ENCODE measurements at places on chromosomes 5 and 9.

DNA sequence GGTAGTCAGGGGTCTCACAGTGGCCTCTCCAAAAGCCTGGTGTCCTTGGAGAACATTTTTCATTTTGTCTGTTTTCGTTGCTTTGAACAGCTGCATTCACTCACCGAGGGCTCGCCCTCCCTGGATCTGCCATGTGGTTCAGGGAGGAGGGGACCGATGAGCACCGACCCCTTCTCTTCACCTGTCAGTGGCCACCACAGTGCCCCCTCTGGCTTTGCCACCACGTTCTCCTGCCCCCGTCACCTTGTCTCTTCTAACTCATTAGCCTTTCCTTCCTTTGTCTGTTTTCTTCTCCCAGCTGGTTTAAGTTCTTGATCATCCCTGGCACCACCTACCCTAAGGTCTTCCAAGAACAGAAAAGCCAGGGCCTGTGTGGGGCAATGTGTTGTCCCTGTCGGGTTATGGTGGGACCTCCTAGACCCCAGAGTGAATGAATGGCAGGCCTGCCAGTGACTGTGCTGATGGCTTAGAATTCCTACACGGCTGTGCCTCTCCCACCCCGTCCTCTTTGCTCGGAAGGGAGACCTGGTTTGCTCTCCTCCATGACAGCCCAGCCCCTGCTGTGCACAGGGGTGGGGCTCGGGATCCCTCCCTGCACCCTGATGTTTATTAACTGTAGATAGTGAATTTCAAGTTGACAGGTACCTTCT lies 90.0 kb downstream of the ANKRD33B start:
- no peak for DNase-seq

GRCh38 chr5:97923997-97924396 lies 741.0 kb upstream of the RIOK2 start:
- DNase-seq: no peak

DNA sequence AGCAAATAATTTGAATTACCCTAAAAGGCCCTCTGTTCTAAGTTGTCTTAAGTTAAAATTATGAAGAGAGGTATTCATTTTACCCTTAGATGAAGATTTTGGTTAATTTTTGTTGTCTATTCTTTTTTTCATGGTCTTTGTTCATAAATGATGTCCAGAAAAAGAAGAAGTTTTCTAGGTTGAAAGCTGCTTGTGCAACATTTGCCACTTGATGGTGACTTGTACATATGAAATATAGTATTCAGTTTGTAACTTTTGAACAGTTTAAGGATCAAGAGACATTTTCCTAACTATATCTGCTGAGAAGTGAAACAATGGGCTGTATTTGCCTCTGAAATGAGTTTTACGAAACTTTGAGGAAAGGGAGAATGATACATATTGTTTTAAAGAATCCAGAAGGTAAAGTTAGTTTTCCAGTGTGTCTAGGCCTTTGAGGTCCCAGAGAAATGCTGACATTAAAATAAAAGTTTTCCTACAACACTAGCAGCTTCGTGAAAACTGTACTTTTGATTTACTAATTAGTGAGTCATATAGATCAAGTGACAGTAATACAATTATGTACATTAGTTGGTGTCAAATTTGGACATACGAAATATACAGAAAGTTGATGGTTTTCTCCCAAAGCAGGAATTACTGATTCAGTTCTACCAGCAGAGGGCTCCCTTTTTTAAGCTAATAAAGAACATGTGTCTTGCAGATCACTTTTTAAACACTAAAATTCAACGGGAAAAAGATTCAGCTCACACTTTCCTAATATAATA lies 70.5 kb downstream of the PIK3R1 start:
- DNase-seq: no peak

GRCh38 chr5:1495525-1495897 lies 28.2 kb downstream of the LPCAT1 start:
- no peak for DNase-seq

- no peak for DNase-seq
Measured at GRCh38 chr5:621341-621761, 9.2 kb downstream of the CEP72 start.

- DNase-seq: no peak
Measured at GRCh38 chr5:111518777-111519176, 6.4 kb upstream of the STARD4 start.

- DNase-seq: no peak
Measured at GRCh38 chr9:94005272-94005901, 50.2 kb upstream of the BARX1 start.

DNA sequence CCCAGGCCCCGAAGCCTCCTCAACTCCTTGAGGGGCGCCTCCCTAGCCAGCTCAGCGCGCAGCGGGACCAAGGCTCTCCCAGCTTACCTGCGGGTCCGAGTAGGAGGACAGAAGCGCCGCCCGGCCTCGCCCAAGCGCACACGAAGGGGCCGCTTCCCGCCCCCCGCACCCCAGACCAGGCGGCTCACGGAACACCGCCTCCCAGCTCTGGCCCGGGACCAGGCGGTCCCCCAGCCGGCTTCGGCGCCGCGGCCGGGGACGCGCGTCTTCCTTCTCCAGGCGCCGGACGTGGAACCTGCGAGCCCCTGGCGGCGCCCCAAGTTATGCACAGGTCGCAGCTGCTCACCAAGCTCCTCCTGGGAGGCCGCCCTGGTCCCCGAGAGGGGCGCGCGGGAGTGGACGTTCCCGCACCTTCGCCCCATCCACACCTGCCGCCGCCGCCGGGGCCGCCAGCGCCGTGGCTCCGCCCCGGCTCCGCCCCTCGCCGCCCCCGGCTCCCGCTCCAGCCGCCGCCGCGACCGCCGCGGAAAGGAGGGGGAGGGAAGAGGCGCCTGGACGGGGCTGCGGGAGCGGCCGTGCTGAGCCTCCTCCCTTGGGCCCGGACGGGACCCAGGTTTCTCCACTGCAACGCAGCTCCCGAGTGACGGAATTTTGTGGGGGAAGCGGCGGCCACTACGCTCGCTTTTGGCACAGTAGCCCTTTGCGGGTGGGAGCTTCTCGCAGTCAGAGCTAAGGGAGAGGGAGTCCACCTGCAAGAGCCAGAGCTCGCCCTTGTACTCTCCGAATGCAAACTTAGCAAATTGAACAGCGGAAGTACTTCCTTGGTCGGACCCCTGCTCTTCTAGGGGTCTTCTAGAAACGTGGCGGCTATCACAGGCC lies 77.5 kb upstream of the IFNE start:
- peak; percentile 72 for DNase-seq

GRCh38 chr5:171773106-171773505 lies 12.5 kb upstream of the SMIM23 start:
- no peak for DNase-seq

GRCh38 chr5:99587983-99588382 lies 659.2 kb upstream of the CHD1 start:
- DNase-seq: no peak

DNA sequence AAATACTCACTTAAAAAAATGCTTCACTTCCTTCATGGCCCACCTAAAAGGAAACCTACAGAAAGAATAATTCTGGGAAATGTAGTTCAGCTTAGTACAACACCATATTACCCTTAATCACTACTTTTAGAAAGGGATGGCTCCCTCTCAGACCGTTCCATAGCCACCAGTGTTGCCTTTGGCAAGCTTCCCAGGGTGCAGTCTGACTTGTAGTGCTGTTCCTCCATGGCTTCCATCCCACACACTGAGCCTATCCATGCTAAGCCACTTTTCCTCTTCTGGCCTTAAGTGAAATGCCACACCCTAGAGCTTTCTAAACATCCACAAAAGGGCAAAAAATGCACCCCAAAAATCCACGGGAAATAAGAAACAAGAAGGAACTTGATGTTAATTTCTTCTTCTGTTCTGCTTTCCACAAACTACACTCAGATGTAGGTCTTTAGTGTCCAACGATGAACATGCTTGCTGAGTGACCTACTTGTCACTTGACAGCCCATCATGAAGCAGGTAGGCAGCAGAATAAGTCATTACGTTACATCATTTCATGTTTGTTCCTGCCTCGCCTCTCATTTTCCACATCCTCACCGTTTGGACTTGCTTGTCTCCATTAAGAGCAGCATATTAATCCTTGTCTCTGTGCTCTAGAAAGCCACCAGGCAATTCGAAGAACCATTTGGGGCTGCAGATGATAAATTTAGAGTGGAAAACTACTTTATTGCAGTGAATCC lies 391.1 kb upstream of the GRAMD2B start:
- no peak for DNase-seq

DNA sequence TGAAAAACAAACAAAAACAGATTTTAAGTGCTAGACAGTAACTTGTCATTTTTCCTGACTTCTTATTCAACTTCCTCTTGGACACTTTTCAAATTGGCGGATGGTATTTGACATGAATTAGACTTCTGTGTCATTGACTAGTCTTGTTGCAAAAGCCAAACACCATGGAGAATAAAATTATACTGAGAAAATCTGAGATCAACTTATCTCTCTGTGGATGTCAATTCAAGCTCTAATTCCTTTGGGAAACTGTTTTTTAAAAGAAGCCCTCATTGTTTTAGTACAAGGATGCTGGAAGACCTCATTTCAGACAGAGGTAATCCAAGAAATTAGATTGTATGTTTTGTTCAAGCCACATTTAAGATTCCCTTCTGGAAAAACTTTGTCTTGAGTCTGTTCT lies 831.0 kb downstream of the SEMA5A start:
- no peak for DNase-seq

- DNase-seq: no peak
Measured at GRCh38 chr9:68747043-68747533, 42.0 kb downstream of the PIP5K1B start.

DNA sequence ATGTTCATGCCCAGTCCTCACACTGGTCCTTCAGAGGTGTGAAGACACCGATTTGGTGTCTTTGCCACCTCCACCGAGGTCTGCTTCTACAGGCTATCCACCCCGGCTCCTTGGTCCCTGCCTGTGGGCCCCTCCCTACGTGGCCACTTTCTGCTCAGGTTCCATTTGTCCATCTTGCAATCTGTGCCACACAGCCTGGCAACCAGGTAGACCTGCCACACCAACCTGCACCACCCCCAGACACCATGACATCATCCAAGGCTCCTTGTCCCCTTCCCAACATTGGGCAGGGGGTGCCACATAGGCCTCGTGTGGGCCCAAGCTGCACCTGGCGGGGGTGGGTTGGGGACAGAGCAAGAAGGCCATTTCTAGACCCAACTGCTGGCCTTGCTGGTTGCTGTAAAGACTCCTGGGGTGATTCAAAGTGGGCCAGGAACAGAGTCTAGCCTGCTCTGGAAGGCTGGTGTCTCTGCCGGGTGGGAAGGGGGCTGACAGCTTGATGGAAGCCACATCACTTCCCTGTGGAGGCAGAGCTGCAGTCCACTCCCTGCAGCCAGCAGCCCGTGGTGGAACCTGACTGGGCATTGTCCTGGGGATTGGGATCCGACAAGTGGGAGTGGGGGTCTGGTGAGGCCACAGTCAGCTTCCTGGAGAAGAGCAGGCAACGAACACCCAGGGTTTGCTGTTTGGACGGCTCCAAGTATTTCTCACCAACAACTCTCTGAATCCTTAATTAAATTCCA lies 65.8 kb upstream of the SLC25A51 start:
- DNase-seq: no peak

- no peak for DNase-seq
Measured at GRCh38 chr9:132892400-132892799, 13.7 kb downstream of the SPACA9 start.

DNA sequence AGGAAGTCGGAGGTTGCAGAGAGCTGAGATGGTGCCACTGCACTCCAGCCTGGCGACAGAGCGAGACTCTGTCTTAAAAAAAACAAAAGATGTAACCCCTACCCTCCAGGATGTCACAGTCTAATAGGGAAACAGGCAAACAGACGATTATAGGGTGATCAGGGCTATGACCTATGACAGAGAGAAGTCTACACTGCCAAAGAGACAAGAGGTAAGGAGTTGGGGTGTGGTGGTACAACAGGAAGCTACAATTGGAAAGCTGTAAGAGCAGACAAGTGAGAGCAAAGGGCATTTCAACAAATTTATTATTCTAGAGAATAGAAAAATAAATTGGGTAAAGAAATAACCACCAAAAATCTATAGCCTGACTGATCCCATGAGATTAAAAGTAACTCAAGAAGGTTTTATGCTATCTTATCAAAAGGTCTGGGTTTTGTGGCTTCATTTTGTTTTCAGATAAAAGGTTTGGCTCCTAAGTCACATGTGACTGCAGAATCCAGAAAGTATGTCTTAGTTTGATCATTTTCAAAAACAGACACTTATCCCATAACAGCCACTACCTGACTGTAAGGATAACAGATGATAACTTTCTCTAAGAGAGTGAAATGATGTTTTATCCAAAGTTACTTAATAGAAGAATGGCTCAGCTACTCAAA lies 7.3 kb downstream of the CDC26 start:
- no peak for DNase-seq

DNA sequence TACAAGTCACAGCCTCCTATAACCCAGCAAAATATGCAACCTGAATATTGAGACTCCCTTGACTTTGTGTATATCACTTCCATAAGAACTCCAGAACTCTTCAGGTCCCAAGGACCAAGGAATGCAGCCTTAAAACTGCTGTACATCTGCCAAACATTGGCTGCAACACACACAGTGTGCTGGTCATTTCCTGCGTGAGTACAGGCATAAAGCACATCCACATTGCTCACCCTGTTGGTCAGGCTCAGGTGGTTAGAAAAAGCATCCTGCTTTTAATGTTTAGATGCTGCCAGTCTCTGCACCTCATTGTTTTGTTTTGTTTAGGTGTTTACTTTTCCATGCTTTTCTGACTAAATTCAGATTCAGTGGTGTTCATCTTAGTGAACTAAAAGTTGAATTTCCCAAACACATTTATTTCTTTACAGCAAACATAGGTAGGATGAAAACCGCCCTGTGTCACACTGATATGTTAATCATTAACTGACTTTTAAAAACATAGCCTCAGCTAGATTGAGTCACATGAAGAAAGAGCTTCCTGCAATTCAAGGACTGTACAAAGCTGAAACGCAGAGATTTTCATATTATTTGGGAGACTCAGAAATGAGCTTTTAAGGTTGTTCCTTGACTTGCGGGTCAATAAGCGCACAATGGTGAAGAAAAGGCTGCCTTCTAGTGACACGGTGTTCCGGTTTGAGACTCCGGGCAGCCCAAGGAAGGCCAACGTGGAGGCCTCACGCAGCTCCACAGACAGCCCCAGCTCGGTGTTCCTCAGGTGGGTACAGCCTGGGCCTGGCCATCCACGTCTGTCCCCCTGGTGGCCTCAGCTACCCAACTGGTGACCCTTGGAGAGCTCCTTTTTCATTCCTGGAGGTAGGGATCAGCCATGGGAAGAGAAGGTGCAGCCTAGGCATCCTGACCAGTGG lies 52.2 kb upstream of the GRAMD2B start:
- no peak for DNase-seq

DNA sequence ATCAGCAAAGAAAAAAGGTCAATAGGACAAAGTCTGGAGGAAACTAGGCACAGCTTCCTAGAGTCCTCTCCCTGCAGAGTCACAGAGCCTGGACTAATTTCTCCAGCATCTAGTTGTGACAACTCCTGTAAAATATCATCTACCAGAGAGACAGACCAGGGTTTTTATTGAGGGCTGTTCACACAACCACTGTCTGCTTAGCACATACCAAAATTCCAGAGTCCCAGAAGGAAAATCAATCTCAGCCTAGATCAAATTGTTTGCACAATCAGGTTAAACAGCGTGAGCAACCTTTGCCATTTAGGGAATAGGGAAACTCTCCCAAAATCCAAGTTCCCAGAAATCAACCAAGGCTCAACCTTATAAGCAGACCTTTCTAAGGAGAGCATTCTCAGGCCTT lies 190.3 kb downstream of the SYK start:
- no peak for DNase-seq

All from activated CD8-positive, alpha-beta memory T cell treated with anti-CD3 and anti-CD28 coated beads, Interleukin-2, amount 50 U/mL, for 48 hours (primary cell).